Inflammatory macrophage treated with lipopolysaccharide for 4 hours (primary cell): ENCODE measurements at places on chromosomes 16 and 17.

- DNase-seq = peak; percentile 39
Observed at GRCh38 chr17:70636517-70637133, 467.3 kb downstream of the KCNJ2 start.

DNA sequence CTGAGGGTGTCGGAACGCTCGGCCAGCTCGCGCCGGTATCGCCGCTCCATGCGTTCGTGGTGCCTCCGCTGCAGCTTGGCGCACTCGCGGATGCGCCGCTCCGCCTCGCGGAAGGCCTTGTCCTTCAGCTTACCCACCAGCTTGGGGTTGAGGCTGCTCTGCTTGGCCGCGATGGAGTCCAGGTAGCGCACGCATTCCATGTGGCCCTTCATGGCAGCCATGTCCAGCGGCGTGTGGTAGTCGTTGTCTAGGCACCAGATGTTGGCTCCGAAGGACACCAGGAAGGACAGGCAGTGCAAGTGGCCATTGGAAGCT is 2.8 kb downstream of the USH1G start:
- DNase-seq = no peak

DNA sequence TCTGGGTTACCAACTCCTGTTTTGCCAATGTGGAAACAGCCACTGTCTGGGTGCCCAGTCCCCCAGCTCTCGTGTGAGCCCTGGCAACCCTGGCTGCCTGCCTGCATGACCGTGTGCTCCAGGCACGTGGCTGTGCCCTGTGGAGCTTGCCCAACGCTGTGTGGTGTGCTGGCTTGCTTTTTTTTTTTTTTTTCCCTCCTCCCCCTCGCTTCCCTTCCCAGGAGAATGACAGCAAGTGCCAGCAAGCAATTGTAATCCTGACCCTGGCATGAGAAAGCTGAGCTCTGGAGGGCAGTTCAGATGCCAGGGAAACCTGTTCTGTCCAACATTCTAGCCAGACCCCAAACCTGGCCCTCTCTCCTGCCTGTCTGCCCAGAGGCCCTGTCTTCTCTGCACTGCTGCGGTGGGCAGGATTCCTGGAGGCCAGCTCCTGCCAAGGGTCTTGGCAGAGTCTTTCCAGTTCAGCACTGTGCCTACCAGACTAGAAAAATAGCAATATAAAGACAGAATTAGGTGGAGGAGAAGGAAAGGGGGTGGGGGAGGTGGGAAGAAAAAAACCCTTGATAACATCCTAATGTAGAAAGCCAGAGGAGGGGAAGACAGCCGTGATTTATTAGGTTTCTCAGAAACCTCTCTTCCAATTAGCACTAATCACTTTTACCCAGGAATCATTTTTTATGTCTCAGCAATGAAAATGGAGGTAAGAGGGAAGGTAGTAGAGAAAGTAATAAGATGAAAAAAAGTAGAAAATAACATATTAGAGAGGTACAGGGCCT is 9.0 kb downstream of the HLF start:
- no peak for DNase-seq

DNA sequence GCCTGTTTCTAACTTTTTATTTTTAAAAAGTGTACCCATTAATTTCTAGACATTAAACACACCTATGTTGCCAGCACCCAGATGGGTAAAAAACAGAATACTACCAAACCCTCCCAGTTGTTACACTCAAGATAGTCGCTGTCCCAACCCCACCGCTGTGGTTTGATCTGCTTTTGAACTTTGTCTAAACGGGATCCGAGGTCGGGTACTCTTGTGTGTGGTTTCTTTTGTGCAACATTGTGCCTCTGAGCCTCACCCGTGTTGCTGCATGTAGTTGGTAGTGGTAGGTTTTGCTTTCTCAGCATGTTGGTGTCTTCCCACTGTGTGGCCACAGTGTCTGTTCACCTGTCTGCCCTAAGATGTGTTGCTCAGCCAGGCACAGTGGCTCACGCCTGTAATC is 4.3 kb downstream of the KLHL36 start:
- DNase-seq = no peak

GRCh38 chr16:1237990-1238389 is 2.5 kb upstream of the TPSAB1 start:
- DNase-seq = no peak

GRCh38 chr16:85698935-85699558 is 10.3 kb upstream of the GINS2 start:
- DNase-seq = peak; percentile 10

GRCh38 chr16:66400503-66401380 is 26.4 kb upstream of the BEAN1 start:
- DNase-seq = no peak

DNA sequence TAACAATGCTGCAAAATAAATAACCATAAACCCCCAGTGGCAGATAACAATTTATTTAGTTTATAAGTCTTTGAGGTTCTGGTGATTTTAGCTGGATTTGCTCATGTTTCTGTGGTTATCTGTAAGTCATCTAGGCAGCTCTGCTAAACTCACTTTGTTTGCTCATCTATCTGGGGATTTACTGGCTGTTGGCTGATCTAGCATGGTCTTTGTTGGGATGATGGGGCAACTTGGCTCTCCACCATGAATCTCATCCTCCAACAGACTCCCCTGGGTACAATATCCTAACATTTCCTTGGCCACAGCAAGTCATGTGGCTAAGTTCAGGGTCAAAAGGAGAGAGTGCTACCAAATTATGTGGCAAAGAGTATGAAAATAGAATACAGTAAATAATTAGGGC is 359.3 kb downstream of the CA10 start:
- no peak for DNase-seq
